ENCODE measurements at places on chromosomes 5 and 9. TPM values are rescaled to one million over a fixed set of nuclear protein-coding genes. Genes with fewer than 3 reads are reported as not detected.
A peak's percentile ranks its signal among the peaks of the same experiment; 100 is the strongest.

DNA sequence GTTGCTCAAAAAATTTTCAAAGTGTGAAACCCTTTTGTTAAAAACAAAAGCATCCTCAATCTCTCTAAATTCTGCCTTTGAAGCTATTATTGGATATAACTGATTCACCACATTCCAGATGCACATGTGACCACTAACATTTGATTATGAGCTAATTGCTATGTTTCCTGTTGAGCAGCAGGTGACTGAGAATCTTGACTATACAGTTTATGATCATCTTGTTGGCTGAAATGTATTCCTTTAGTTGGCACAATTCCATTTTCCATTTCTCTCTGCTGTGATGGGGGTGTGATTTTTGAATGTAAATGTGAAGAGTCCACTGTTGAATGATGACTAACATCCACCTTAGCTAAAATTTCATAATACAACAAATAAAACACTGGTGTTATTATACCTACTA lies 10.7 kb downstream of the LYSMD3 start:
- H3K36me3 ChIP-seq = peaks cover 37% of the 10 kb centered on the region
- H3K27me3 ChIP-seq = no peaks in the 10 kb centered on the region
- DNase-seq = no peak
- no peak overlapping the region for H3K4me3 ChIP-seq
- no peaks in the 10 kb centered on the region for H3K4me1 ChIP-seq

Gene TCOF1
- total RNA-seq = 19.4 TPM

Gene MUSK
- total RNA-seq = 4.4 TPM

Gene AHRR
- total RNA-seq = 3.1 TPM

DNA sequence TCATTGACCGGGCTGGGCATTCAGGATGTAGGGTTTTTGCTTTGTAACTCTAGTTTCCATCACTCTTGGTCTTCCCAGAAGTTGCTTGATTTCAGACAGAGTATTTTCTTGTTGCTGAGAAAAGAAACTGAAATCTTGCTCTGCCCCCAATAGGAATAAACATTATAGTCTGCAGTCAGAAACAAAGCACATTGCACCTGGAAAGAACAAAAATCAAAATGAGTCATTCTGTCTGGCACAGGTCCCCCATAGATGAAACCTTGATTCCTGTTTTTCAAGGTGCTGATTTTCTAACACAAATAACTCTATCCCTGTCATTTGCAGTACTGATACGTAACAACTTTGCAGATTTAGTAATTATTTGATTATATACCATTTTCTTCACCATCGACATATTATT lies 232.1 kb downstream of the FBXO4 start:
- H3K36me3 ChIP-seq = no peaks in the 10 kb centered on the region
- no peaks in the 10 kb centered on the region for H3K27me3 ChIP-seq
- H3K27ac ChIP-seq = no peak overlapping the region
- DNase-seq = no peak
- no peaks in the 10 kb centered on the region for H3K4me1 ChIP-seq

- H3K36me3 ChIP-seq = no peaks in the 10 kb centered on the region
- DNase-seq = no peak
- no peak overlapping the region for H3K4me3 ChIP-seq
- H3K4me1 ChIP-seq = no peaks in the 10 kb centered on the region
Observed at GRCh38 chr5:92703976-92704375, 877.0 kb downstream of the NR2F1-AS1 start.

DNA sequence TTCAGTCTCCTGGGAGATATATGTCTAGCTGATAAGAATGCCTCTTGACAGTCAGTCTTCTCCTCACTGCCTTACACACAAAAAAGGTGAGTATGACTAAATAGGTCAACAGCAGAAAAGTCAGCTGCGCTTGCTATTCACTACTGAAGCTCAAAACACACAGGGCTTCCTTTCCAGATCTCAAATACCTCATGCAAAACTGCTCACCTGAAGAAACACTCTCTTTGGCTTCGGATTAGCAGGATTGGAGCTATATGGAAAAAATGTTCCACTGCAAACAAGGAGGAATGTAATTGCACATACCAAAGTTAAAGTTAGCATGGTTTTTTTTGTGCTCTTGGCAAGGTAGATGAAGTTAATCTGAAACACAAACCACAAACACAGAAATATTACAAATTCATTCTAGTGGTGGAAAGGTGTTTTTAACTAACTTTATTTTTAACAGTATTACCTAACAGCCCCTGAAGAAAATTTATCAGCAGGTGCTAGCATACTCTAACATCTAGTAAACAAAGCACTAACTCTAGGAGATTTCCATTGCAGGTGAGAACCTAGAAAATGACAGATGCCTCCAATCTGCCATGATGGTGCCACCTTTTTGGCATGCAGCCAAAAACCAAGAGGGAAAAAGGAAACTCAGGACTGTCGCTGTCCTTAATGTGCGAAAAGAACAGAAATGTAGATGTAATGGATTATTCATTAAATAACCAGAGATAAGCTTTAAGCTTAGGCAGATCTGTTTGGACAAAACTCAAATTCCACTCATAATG lies 31.8 kb downstream of the ERMP1 start:
- H3K27me3 ChIP-seq = no peaks in the 10 kb centered on the region
- no peak overlapping the region for H3K4me3 ChIP-seq
- H3K36me3 ChIP-seq = no peaks in the 10 kb centered on the region
- peak overlapping the region; percentile 47 for H3K27ac ChIP-seq
- no peak for DNase-seq

- H3K4me3 ChIP-seq = no peak overlapping the region
- H3K36me3 ChIP-seq = no peaks in the 10 kb centered on the region
- DNase-seq = no peak
- no peaks in the 10 kb centered on the region for H3K27me3 ChIP-seq
- H3K27ac ChIP-seq = no peak overlapping the region
- H3K4me1 ChIP-seq = peaks cover 23% of the 10 kb centered on the region
Observed at GRCh38 chr5:172160506-172160905, 27.5 kb downstream of the STK10 start.

DNA sequence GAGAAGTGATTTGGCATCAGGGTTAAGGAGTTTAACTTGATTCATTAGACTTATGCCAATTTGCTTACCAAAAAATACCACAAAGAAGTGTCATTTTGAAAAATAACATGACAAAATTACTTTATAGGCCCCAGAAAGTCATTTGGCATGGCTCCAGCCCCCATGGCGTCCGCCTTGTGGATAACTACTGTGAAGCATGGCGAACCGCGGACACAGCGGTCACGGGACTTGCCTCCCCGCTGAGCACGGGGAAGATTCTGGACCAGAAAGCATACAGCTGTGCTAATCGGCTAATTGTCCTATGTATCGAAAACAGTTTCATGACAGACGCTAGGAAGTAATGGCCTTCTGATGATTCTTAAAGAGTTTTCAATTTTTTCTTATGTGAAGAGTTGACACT lies 35.4 kb upstream of the TGFBR1 start:
- H3K27ac ChIP-seq = no peak overlapping the region
- no peaks in the 10 kb centered on the region for H3K4me1 ChIP-seq
- no peak for DNase-seq

- H3K27ac ChIP-seq = no peak overlapping the region
- no peaks in the 10 kb centered on the region for H3K36me3 ChIP-seq
- H3K4me1 ChIP-seq = no peaks in the 10 kb centered on the region
- no peak for DNase-seq
Observed at GRCh38 chr9:78863531-78863930, 566.6 kb downstream of the PSAT1 start.

DNA sequence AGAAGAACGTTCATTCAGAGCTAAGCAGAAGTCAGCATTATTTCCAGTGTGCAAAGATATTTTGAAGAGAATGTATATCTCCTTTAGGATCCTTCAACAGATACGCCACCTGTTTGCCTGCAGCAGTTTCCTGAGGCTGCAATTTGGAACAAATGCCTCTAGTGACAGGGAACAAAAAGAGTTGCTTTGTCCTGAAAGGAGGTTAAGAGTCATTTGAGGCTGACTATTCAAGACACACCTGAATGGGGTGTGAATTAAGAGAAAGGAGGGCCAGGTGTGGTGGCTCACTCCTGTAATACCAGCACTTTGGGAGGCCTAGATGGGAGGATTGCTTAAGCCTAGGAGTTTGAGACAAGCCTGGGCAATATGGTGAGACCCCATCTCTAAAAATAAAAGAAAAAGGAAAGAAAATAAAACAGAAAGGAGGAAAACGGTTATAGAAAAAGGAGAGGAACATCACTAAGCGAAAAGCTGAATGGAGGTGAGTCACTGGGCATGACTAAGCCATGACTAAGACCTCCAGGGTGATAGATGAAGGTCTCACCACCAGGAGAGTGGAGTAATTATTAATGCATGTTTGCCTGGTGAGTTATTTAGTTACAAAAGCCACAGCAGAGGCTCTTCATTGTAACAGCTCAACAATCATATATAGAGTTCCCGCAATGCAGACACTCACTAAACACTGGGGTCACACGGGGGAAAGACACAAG lies 255.2 kb upstream of the TNC start:
- H3K4me3 ChIP-seq = no peak overlapping the region
- DNase-seq = peak; percentile 50
- no peak overlapping the region for H3K27ac ChIP-seq
- H3K4me1 ChIP-seq = no peaks in the 10 kb centered on the region
- no peaks in the 10 kb centered on the region for H3K36me3 ChIP-seq

GRCh38 chr5:72818866-72819534 lies 2.5 kb downstream of the TNPO1 start:
- H3K27me3 ChIP-seq = no peaks in the 10 kb centered on the region
- H3K4me1 ChIP-seq = no peaks in the 10 kb centered on the region
- no peak overlapping the region for H3K27ac ChIP-seq
- no peak overlapping the region for H3K4me3 ChIP-seq
- no peaks in the 10 kb centered on the region for H3K36me3 ChIP-seq

DNA sequence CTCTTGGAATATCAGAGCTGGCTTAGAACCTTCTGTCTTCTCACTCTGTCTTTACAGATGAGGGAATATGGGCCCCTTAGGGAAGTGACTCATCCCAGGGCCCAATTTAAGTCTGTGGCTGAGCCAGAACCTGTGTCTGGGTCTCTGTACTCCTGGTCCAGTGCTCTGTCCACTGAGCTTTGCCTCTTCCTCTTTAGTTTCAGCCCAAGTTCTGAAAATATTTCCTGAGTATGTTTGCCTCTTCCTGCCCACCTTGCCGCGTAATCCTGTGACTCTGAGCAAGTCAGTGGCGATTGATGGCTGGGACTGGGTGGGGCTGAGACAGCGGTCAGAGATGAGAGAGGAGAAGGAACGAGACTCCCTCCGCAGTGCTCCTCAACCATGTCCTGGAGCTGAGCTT lies 7.8 kb downstream of the IER5L start:
- no peak overlapping the region for H3K4me3 ChIP-seq
- H3K4me1 ChIP-seq = peaks cover 3% of the 10 kb centered on the region
- H3K27ac ChIP-seq = no peak overlapping the region
- no peaks in the 10 kb centered on the region for H3K36me3 ChIP-seq

Gene TSSK1B
- not detected for total RNA-seq

Gene SERF1B
- total RNA-seq = 72.6 TPM

- H3K27me3 ChIP-seq = no peaks in the 10 kb centered on the region
- no peak for DNase-seq
- no peaks in the 10 kb centered on the region for H3K4me1 ChIP-seq
- H3K27ac ChIP-seq = peak overlapping the region; percentile 14
- H3K36me3 ChIP-seq = no peaks in the 10 kb centered on the region
Observed at GRCh38 chr5:56172241-56172640, 60.9 kb downstream of the ANKRD55 start.

DNA sequence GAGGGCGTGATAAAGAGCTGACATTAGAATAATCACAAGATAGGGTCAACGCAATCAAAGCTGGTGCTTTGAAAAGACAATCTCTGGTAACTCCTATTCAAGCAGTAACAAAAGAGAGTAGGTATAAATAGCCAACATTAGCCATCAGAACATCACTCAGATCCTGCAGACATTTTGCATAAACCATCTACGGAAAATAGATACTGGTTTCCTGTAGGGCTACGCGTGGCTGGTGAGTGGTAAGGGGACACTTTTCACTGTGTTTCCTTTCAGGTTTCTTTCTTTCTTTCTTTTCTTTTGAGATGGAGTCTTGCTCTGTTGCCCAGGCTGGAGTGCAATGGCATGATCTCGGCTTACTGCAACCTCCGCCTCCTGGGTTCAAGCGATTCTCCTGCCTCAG lies 22.3 kb downstream of the TTF1 start:
- no peak overlapping the region for H3K4me3 ChIP-seq
- no peaks in the 10 kb centered on the region for H3K36me3 ChIP-seq
- peak overlapping the region; percentile 73 for H3K27ac ChIP-seq
- DNase-seq = peak; percentile 51
- H3K4me1 ChIP-seq = no peaks in the 10 kb centered on the region
